Activated CD8-positive, alpha-beta T cell treated with anti-CD3 and anti-CD28 coated beads, Interleukin-2, amount 10 ng/mL, durations not matched to agents 7 days and 5 days (primary cell): ENCODE measurements at places on chromosomes 5 and 9. TPM values are rescaled to one million over a fixed set of nuclear protein-coding genes. Genes with fewer than 3 reads are reported as not detected.

DNA sequence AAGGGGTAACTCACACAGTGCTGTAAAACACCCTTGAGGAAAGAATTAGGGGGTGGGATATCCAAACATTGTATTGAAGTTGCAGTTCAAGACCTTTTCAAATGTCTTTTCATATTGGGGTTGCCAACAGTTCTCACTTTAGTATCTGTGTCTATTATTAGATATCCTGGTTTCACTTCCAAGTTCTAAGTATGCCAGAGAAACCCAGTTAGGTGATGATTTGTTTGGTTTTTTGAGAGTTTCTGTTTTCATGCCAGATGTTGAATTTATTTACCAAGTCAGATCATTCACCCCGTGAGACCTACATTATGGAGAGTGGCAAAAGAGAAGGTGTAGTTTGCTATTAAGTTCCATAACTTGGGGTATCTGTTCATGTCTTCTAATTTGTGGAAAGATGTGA is 64.5 kb downstream of the C9orf152 start:
- no peaks in the 10 kb centered on the region for H3K27me3 ChIP-seq
- DNase-seq: no peak

BARHL1 gene
- not detected for total RNA-seq

GRCh38 chr5:115522832-115523403 is 21.7 kb downstream of the FEM1C start:
- peaks cover 14% of the 10 kb centered on the region for H3K4me1 ChIP-seq
- peaks cover 45% of the 10 kb centered on the region for H3K36me3 ChIP-seq
- no peak for DNase-seq
- no peaks in the 10 kb centered on the region for H3K27me3 ChIP-seq
- H3K27ac ChIP-seq: peak overlapping the region; percentile 53
- no peak overlapping the region for H3K4me3 ChIP-seq

GRCh38 chr9:75962662-75963036 is 72.2 kb downstream of the PCSK5 start:
- DNase-seq: no peak
- H3K4me3 ChIP-seq: no peak overlapping the region
- peak overlapping the region; percentile 6 for H3K27ac ChIP-seq
- H3K4me1 ChIP-seq: peaks cover 13% of the 10 kb centered on the region

TEX48 gene
- 1.7 TPM for total RNA-seq

LRRTM2 gene
- not detected for total RNA-seq

NMUR2 gene
- total RNA-seq: not detected

GRCh38 chr9:91845879-91846278 is 104.1 kb downstream of the ROR2 start:
- no peak overlapping the region for H3K4me3 ChIP-seq
- H3K27me3 ChIP-seq: peaks cover 17% of the 10 kb centered on the region
- no peaks in the 10 kb centered on the region for H3K36me3 ChIP-seq
- H3K27ac ChIP-seq: no peak overlapping the region

TMEM174 gene
- total RNA-seq: not detected

- H3K36me3 ChIP-seq: no peaks in the 10 kb centered on the region
- no peaks in the 10 kb centered on the region for H3K27me3 ChIP-seq
- DNase-seq: no peak
- H3K4me1 ChIP-seq: no peaks in the 10 kb centered on the region
- H3K4me3 ChIP-seq: no peak overlapping the region
- no peak overlapping the region for H3K27ac ChIP-seq
These were observed 90.5 kb downstream of the KCNT1 start for GRCh38 chr9:135792268-135793128.

DNA sequence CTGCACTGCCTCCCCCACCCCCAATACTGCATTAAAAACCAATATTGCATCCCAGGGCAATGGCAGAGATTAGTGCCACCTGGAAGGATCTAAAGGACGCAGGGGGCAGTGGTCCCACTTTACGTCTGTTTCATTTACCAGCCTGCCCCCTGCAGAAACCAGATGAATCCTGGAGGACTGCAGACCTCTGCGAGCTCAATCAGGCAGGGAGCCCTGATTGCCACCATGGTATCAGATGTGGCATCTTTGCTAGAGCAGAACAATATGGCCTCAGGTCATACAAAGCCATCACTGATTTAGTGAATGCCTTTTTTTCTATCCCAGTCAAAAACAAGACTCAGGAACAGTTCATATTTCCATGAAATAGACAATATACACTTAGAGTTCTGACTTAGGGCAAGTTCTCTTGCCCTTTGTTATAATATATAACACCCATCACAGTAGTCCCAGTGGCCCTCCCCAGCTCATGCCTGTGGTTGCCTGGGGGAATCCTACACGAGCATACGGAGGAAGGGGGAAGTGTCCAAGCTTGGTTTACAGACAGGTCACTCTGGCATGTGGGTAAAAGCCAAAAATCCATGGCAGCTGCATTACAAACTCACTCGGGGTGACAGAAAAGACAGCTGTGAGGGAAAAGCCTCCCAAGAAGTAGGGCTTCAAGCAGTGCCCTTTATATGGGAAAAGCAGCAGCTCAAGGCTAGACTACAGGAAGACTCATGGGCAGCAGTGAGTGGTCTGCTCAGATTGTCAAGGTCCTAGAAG is 85.1 kb downstream of the MED27 start:
- H3K4me1 ChIP-seq: peaks cover 3% of the 10 kb centered on the region
- H3K27me3 ChIP-seq: no peaks in the 10 kb centered on the region
- no peak for DNase-seq
- H3K4me3 ChIP-seq: no peak overlapping the region
- no peaks in the 10 kb centered on the region for H3K36me3 ChIP-seq

- no peak overlapping the region for H3K4me3 ChIP-seq
- H3K27ac ChIP-seq: no peak overlapping the region
- H3K4me1 ChIP-seq: no peaks in the 10 kb centered on the region
- peaks cover 4% of the 10 kb centered on the region for H3K27me3 ChIP-seq
- peaks cover 3% of the 10 kb centered on the region for H3K36me3 ChIP-seq
- no peak for DNase-seq
These were observed 9.8 kb downstream of the CEL start for GRCh38 chr9:133071484-133072150.

DNA sequence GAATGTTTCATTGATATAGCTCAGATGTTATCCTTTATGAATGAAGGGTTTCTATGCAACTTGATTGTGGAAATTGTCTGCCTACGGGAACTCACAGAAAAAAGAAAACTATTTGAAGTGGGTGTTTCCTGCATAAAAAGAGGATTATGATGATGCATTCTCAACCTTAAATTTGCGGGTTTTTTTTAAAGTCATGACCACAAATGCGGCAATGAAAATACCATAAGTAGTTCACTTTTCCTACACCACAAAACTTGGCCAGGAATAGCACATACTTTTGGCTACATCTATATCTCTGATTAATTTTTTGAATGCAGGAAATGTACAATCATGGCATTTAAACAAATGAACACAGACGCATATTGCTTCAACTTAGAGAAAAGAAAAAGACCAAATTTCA is 754.7 kb downstream of the DTWD2 start:
- no peak overlapping the region for H3K4me3 ChIP-seq
- no peaks in the 10 kb centered on the region for H3K27me3 ChIP-seq
- no peak for DNase-seq
- no peaks in the 10 kb centered on the region for H3K36me3 ChIP-seq

RFK gene
- total RNA-seq: 21.5 TPM

- no peak for DNase-seq
- peak overlapping the region; percentile 40 for H3K27ac ChIP-seq
- peaks cover 62% of the 10 kb centered on the region for H3K4me1 ChIP-seq
- peaks cover 2% of the 10 kb centered on the region for H3K36me3 ChIP-seq
- no peaks in the 10 kb centered on the region for H3K27me3 ChIP-seq
These were observed 54.2 kb downstream of the ARHGAP26 start for GRCh38 chr5:142824391-142824790.

NRG2 gene
- not detected for total RNA-seq

DNA sequence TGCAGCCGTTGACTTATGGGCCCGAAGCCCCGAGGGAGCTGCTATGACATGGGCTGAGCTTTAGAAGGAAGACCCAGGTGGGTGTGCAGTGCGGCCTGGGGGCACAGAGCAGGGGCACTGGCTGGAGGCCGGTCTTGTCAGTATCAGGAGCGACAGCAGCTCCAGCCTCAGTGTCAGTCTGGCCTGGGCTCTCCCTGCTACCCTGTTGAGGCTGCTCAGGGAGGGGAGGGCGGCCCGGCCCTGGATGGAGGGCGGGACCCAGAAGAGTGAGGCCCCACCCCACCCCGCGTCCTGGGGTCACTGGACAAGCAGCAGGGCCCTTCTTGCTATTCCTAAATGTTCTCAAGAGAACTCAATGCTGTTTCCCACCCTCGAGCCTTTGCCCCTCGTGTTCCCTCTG is 18.0 kb downstream of the GFI1B start:
- no peaks in the 10 kb centered on the region for H3K36me3 ChIP-seq
- peaks cover 25% of the 10 kb centered on the region for H3K4me1 ChIP-seq
- no peak for DNase-seq
- no peak overlapping the region for H3K27ac ChIP-seq
- H3K27me3 ChIP-seq: peaks cover 19% of the 10 kb centered on the region

GRCh38 chr9:127444921-127445850 is 6.0 kb downstream of the RPL12 start:
- peaks cover 95% of the 10 kb centered on the region for H3K36me3 ChIP-seq
- H3K4me3 ChIP-seq: no peak overlapping the region
- H3K27ac ChIP-seq: peak overlapping the region; percentile 6
- no peak for DNase-seq
- H3K4me1 ChIP-seq: peaks cover 34% of the 10 kb centered on the region
- H3K27me3 ChIP-seq: no peaks in the 10 kb centered on the region

MLANA gene
- not detected for total RNA-seq

GRCh38 chr5:91022518-91022917 is 360.6 kb downstream of the ARRDC3 start:
- no peak overlapping the region for H3K4me3 ChIP-seq
- no peaks in the 10 kb centered on the region for H3K4me1 ChIP-seq
- H3K36me3 ChIP-seq: no peaks in the 10 kb centered on the region
- no peak overlapping the region for H3K27ac ChIP-seq
- no peaks in the 10 kb centered on the region for H3K27me3 ChIP-seq

GRCh38 chr5:156477196-156477595 is 150.2 kb downstream of the SGCD start:
- no peak for DNase-seq
- H3K4me3 ChIP-seq: no peak overlapping the region
- H3K27ac ChIP-seq: no peak overlapping the region
- no peaks in the 10 kb centered on the region for H3K4me1 ChIP-seq
